CD4-positive, alpha-beta T cell treated with Interleukin-2 at 100 ng/mL for 4 hours (primary cell): ENCODE measurements at places on chromosomes 12 and 14.

DNA sequence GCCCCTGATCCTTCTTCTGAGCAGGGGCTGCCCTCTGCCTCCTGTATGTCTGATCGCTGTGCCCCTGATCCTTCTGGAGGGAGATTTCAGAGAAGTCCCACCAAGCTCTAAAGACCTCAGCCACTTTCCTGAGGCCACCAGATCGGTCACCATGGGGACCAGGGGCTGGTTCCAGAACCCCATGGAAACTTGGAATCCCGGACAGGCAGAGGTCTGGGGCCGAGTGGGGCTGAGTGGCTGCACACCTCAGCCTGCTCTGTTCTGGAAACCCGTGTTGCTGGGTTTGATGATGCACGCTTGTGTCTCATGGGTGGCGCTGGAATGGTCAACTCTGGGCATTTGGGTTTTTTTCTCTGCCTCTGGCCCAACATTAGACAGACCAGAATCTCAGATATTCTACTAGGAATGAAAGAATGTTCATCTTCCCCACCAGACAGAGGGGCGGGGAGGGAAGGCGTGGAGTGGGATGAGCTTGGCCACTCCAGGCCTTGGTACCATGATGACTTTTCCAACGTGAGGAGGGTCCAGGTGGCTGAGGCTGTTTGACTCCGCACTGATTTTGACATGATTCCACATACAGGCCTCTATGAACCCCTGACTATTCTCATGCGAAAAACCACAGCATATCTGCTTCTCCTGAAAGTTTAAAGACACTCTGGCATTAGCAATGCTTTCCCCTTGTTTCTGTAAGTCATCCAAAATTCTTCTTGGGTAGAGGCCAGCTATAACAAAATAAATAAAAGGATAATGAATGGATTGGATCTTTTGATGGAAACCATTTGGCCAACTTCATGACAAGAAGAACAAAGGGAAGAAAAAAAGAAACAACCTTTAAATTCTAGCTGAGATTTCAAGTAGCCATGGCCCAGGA is 114.5 kb downstream of the ADGRD1 start:
- no peak for DNase-seq

GRCh38 chr12:2768224-2768961 is 26.4 kb upstream of the FKBP4 start:
- DNase-seq, result no peak

DNA sequence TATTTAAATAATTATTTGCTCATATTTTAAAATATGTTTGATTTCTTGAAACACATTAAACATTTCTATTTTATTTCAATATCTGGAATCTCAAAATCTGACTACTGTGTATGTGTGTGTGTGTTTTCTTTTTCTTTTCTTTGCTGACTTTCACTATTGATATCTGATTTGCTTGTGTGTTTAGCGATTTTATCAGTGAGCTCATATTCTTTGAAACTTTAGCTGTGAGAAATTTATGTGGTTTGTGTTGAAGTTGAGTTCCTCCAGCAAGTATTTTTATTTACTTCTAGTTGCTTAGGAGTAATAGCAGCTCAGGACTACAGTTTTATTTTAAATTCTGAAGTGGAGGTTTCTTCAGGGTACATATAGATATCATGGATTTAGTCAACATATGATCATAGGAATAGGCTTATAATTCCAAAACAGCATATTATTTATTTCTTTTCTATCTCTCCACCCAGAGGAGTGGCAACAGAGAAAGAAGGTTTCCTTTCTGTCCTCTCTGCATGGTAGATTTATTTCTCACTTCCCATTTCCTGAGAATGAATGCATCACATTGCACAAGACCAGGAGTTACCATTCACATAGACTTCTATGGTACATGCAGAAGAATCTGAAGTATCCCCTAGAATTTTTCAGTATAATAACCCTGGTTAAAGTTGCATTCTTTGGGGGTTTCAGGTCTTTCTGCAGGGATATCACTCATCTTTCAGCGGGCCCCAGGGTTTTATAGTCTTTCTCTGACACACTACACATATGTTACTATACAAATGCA is 60.5 kb downstream of the PTPRQ start:
- DNase-seq, result no peak

GRCh38 chr14:102033241-102033640 is 53.6 kb downstream of the HSP90AA1 start:
- no peak for DNase-seq

DNA sequence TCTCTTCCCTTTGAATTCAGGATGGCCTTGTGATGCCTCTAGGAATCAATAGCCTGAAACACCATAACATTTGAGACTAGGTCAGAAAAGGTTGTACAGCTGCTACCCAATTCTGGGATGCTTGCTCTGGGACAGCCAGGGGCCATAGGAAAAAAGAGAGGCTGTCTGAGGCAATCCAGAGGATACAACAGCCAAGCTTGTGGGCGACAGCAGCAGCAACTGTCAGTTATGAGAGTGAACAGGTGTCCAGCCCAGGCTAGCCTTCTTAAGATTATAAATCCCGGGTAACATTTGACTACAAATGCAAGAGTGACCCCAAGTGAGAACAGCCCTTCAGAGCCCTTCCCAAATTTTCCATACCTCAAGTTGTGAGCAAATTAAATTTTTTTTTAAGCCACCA is 11.1 kb downstream of the DCN start:
- no peak for DNase-seq

DNA sequence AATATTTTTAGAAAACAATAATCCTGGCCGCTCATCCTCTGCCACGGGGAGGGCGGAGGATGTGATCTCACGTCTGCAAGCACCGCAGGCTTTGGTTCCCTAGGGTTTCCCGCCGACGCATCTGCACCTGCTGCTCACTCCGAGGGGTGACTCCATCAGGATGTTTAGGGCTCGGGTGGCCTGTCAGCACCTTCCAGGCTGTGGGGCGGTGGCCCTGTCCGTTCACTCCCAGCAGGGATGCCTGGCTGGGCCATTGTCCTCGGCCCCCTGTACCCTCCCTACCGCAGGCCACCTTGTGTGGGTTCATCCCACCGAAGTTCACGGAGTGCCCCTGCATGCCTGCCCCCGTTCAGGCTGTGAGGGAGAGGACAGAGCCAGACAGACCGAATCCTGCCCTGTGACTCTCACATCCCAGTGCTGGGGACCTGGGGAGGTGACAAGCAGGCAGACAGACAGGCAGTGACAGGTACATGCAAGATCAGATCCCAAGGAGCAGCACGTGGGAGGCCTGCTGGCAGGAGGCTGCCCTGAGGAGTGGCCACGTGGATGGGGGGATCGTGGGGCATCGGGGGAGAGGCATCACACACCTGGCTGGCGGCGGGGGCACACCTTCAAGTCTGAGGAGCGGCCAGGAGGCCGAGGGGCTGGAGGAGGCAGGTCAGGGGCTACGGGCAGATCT is 112.6 kb downstream of the ADGRD1 start:
- no peak for DNase-seq

- DNase-seq, result no peak
These were observed 7.6 kb downstream of the ISCA2 start for GRCh38 chr14:74501135-74501614.

- DNase-seq, result no peak
These were observed 293.6 kb downstream of the NELL2 start for GRCh38 chr12:44582521-44582920.

GRCh38 chr12:89393551-89394121 is 41.3 kb upstream of the DUSP6 start:
- DNase-seq, result no peak

GRCh38 chr14:59463787-59464485 is 1.2 kb downstream of the GPR135 start:
- peak; percentile 9 for DNase-seq

DNA sequence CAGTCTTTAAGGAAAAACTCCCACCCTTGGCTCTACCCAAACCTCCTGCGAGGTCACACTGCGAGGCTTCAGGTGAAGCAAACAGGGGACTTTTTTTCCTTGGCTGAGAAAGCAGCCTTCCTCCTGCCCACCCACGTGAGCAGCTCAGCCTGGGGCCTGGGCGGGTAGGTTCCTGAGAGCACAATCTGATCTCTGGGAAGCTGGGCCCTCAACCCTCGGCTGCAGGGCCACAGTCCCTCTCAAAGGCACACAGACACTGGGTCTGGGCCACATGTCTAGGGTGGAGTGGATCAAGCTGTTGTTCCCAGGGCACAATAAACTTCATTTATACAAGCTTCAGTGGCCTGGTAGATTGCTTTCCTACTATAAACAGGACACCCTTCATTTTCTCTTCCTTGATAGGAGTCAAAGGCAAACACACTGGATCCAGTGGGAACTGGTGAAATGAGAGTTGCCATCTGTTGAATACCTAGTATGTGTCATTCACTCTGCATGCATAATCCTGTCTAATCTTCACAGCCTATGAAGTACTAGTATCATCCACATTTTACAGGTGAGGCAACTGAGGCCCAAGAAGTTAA is 41.3 kb upstream of the PNMA1 start:
- DNase-seq, result no peak

- DNase-seq, result no peak
These were observed 87.0 kb downstream of the VWF start for GRCh38 chr12:6037459-6037858.

GRCh38 chr12:26870491-26871419 is 37.8 kb upstream of the ITPR2 start:
- no peak for DNase-seq

- no peak for DNase-seq
These were observed 141.6 kb downstream of the SLC5A8 start for GRCh38 chr12:101068402-101068801.

GRCh38 chr12:120138366-120138765 is 21.8 kb upstream of the RAB35 start:
- no peak for DNase-seq

- DNase-seq, result no peak
These were observed 26.4 kb downstream of the FAM222A start for GRCh38 chr12:109739747-109740693.

DNA sequence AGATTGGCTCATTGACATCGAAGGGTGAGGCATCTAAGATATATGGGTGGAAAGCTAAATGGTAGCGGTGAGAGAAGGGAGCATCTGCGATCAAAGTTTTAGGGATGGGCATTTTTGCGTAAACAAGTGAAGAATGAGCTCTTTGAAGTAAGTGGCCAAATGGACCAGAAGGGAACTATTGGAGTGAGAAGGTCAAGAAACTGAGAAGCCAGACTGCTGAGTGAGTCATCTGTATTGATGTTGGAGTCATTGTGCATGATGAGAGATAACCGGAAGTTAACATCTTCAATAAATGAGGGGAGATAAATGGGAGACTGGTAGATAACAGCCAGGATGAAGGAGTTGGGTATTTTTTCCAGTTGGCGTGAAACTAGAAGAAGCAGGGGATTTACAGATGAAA is 271.9 kb upstream of the PDE3A start:
- no peak for DNase-seq

DNA sequence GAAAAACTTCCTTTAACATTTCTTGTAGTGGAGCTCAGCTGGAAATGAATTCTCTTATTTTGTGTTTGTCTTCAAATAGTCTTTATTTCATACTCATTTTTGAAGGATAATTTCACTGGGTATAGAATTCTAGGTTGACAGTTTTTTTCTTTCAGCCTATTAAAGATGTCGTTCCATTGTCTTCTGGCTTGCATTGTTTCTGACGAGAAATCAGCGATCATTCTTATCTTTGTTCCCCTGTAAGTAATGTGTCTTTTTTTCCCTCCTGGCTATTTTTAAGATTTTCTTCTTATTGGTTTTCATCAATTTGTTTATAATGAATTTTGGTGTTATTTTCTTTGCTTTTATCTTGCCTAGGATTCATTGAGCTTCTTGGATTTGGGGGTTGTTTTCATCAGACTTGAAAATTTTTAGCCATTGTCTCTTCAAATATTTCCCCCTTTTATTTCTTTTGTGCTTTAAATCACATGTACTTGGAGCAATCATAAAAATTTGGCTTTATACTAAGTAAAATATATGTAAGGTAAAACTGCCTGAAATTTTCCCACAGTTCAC is 89.4 kb downstream of the UNC79 start:
- DNase-seq, result no peak

- no peak for DNase-seq
These were observed 22.8 kb downstream of the ATF1 start for GRCh38 chr12:50786498-50787231.

DNA sequence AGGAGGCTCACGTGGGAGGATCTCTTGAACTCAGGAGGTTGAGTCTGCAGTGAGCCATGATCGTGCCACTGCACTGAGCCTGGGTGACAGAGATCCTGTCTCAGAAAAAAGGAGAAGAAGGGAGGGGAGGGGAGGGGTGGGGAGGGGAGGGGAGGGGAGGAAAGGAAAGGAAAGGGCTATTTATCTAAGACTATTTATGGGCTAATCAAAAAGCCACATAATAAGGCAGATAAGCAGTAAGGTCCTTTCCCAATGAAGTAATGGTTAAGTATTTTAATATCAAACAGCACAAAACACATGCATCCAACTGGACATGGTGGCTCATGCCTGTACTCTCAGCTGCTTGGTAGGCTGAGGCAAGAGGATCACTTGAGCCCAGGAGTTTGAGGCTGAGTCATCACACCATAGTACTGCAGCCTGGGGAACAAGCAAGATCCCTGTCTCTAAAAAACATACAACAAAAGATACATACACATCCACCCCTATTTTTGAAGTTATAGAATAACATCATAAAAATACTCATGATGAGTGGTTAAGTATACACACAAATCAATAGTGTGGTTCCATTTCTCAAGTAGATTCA is 9.7 kb downstream of the PAWR start:
- no peak for DNase-seq

DNA sequence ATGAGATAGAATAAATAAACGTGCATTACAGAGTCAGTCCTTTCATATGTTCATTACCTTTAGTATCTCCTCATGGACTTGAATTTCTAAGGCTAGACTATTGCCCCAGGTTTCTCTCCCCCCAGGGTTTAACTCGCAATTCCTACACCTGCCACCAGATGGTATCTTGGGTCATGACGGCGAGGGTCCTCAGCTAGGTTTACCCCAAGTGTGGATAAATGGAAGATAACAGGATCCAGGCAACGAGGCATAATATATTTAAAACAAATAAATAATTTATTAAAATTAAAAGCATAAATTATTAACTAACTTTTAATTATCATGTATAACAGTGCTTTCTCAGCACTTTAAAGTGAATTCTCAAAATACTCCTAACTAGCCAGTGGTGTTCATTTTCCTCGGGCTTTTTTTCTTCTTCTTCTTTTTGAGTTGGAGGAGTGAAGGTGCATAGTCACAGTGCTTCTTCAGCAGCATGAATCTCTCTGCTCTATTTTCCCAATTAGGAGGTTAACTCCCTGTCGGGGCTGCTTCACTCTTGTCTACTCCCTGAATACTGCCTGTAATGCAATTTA is 243.5 kb upstream of the CAND1 start:
- peak; percentile 47 for DNase-seq

GRCh38 chr12:77339610-77340009 is 274.2 kb upstream of the E2F7 start:
- DNase-seq, result no peak

- DNase-seq, result no peak
These were observed 163.0 kb upstream of the SSTR1 start for GRCh38 chr14:38044710-38045109.

DNA sequence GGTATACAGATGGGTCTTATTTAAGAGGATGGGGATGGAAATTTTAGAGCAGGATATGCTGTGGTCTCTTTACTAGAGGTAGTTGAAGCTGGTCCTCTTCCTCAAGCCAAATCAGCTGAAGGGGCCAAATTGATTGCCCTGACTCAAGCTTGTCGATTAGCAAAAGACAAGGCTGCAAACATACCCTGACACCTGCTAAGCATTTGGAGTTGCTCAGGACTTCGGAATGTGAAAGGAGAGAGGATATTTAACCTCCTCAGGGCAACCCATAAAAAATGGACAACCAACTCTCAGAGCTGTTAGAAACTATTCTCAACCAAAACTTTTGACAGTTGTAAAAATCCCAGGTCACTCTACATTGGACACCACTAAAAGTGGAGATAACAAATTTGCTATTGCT is 15.6 kb downstream of the PTGDR start:
- no peak for DNase-seq

- DNase-seq, result no peak
These were observed 182.9 kb downstream of the FOXG1 start for GRCh38 chr14:28949503-28949902.

- no peak for DNase-seq
These were observed 77.2 kb upstream of the DYNC1H1 start for GRCh38 chr14:101887219-101887618.
